Cardiac septum (tissue), 1 donor: ENCODE measurements at places on chromosomes 6 and 20. TPM values are rescaled to one million over a fixed set of nuclear protein-coding genes. Genes with fewer than 3 reads are reported as not detected.

EYA2 gene
- 0.40 TPM for total RNA-seq

TMC2 gene
- not detected for total RNA-seq

GMEB2 gene
- 6.8 TPM for total RNA-seq

GRCh38 chr6:75758061-75758460 lies 9.0 kb downstream of the MYO6 start:
- DNase-seq, result no peak

- no peak for DNase-seq
These were observed 349.8 kb upstream of the ARID1B start for GRCh38 chr6:156427345-156427744.

- no peak for DNase-seq
These were observed 65.5 kb downstream of the TSHZ2 start for GRCh38 chr20:53037621-53038020.

DNA sequence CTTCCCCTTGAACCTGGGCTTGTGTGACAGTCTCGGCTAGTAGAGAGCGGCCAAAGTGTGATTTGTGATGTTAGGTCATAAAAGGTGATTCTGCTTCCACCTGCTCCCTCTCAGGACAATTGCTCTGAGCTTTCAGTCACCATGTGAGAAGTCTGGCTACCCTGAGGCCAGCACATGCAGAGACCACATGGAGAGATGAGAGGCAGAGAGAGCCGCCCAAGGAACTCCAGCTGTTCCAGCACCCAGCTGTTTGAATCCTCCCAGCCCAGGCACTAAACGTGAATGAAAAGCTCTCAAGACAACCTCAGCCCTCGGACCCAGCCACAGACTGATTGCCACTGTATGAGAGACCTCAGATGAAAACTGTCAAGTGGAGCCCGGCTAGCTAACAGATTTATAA lies 143.4 kb upstream of the EEF1E1 start:
- DNase-seq, result no peak

- DNase-seq, result no peak
These were observed 34.5 kb downstream of the SLX4IP start for GRCh38 chr20:10469599-10469998.

- DNase-seq, result no peak
These were observed 524.1 kb upstream of the NRSN1 start for GRCh38 chr6:23601811-23602345.

GRCh38 chr6:63799813-63800212 lies 164.2 kb downstream of the PHF3 start:
- DNase-seq, result no peak

- no peak for DNase-seq
These were observed 23.6 kb upstream of the SCAF8 start for GRCh38 chr6:154709621-154710020.

- no peak for DNase-seq
These were observed 16.9 kb upstream of the CBFA2T2 start for GRCh38 chr20:33472868-33473435.

- peak; percentile 93 for DNase-seq
These were observed 46.4 kb downstream of the MOCS1 start for GRCh38 chr6:39887692-39888450.

GRCh38 chr6:105835373-105835772 lies 250.8 kb upstream of the PRDM1 start:
- DNase-seq, result no peak

GRCh38 chr6:152119831-152120230 lies 312.3 kb downstream of the ESR1 start:
- DNase-seq, result no peak

GRCh38 chr6:157163434-157164159 lies 159.7 kb downstream of the TMEM242 start:
- DNase-seq, result no peak

- DNase-seq, result no peak
These were observed 25.3 kb downstream of the SNX5 start for GRCh38 chr20:17943343-17943742.
